ENCODE measurements at places on chromosomes 13 and 19. TPM values are rescaled to one million over a fixed set of nuclear protein-coding genes. Genes with fewer than 3 reads are reported as not detected.

- no peaks in the 10 kb centered on the region for H3K36me3 ChIP-seq
- H3K4me1 ChIP-seq, result peaks cover 16% of the 10 kb centered on the region
- H3K4me3 ChIP-seq, result no peak overlapping the region
- H3K27me3 ChIP-seq, result peaks cover 28% of the 10 kb centered on the region
- peak; percentile 48 for DNase-seq
- no peak overlapping the region for H3K27ac ChIP-seq
Observed at GRCh38 chr19:48506138-48506733, 5.4 kb downstream of the LMTK3 start.

DNA sequence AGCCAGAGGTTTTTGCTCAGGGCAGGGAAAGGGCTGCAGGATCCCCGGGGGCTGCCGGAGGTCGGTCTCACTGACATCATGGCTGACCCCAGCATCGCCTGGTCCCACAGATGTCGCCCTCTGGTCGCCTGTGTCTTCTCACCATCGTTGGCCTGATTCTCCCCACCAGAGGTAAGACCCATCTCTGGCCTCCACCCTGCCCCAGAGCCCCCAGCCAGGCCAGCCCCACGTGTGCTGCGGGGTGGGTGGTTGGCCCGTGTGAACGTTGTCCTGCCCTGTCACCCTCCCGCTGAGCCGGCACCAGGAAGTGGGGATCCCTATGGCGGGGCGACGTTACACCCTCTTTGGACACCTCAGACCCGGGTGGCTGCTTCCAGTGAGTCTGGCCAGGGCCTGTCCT, 906 bp downstream of the FXYD5 start:
- H3K27ac ChIP-seq, result no peak overlapping the region
- H3K4me1 ChIP-seq, result peaks cover 19% of the 10 kb centered on the region
- H3K4me3 ChIP-seq, result peak overlapping the region; percentile 54
- H3K27me3 ChIP-seq, result peaks cover 67% of the 10 kb centered on the region
- H3K36me3 ChIP-seq, result no peaks in the 10 kb centered on the region
- no peak for DNase-seq

DNA sequence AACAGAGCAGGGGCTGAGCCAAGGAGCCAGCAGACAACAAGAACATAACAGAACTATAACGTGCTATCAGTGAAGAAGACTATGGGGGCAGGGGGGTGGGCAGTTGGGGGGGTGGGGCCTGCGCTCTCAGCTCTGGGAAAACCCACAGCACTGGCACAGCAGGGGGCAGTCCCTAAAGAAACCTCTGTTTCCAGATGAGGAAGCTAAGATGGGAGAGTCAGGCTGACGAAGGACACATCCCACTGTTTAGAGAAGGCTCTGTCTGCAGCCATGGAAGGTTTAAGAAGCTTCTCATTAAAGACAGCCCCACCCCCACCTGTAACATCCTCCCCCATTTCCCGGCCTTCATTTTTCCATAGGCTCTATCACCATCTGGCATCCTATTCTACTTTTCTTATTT, 7.1 kb upstream of the DOCK9 start:
- no peak overlapping the region for H3K4me3 ChIP-seq
- H3K27me3 ChIP-seq, result no peaks in the 10 kb centered on the region
- H3K36me3 ChIP-seq, result no peaks in the 10 kb centered on the region
- peaks cover 35% of the 10 kb centered on the region for H3K4me1 ChIP-seq

Gene CYP4F3
- total RNA-seq, result 17.8 TPM

Gene ZNF468
- 31.0 TPM for total RNA-seq

Gene CLDND2
- 1.1 TPM for total RNA-seq
